CD4-positive, alpha-beta T cell (primary cell): ENCODE measurements at places on chromosomes 7 and 10. TPM values are rescaled to one million over a fixed set of nuclear protein-coding genes. Genes with fewer than 3 reads are reported as not detected.

- no peaks in the 10 kb centered on the region for H3K27me3 ChIP-seq
- H3K4me1 ChIP-seq = no peaks in the 10 kb centered on the region
- DNase-seq = no peak
- H3K36me3 ChIP-seq = peaks cover 26% of the 10 kb centered on the region
- no peak overlapping the region for H3K27ac ChIP-seq
Measured at GRCh38 chr10:102335184-102335583, 60.3 kb upstream of the NFKB2 start.

SPDYE2 gene
- 0.36 TPM for total RNA-seq

DNA sequence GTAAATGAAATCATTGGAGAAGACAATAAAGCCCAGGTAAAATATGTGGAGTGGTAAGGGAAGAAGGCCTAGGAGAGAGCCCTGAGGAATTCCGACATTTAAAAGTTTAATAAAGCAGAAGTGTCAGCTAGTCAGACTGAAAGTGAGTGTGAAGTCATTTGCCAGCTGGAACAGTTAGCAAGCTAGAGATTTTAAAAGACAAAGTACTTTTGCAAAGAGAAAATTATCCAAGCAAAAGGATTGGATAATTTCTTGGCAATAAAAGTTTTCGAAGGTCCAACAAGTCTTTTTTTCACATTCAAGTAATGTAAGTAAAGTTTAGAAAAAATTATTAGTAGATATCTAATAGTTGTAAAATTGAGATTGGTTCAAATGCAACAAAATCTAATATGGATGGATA lies 27.1 kb upstream of the SEMA3C start:
- no peak overlapping the region for H3K4me3 ChIP-seq
- no peaks in the 10 kb centered on the region for H3K36me3 ChIP-seq
- no peak for DNase-seq
- H3K27me3 ChIP-seq = no peaks in the 10 kb centered on the region

DNA sequence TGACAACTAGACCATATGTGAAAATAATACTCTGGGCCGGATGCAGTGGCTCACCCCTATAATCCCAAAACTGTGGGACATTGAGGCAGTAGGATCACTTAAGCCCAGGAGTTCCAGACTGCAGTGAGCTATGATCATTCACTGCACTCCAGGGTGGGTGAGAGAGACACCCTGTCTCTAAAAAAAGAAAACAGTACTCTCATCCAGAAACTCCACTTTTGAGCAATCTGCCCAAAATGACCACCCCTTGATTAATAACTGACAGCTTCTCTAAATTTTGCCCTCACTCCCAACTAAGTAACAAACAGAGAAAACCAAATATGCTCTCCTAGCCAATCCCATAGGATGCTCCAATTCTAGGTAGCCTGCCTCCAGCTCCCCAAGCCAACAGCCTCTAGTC lies 62.5 kb upstream of the AKR1E2 start:
- no peaks in the 10 kb centered on the region for H3K27me3 ChIP-seq
- no peak overlapping the region for H3K27ac ChIP-seq
- DNase-seq = no peak

DNA sequence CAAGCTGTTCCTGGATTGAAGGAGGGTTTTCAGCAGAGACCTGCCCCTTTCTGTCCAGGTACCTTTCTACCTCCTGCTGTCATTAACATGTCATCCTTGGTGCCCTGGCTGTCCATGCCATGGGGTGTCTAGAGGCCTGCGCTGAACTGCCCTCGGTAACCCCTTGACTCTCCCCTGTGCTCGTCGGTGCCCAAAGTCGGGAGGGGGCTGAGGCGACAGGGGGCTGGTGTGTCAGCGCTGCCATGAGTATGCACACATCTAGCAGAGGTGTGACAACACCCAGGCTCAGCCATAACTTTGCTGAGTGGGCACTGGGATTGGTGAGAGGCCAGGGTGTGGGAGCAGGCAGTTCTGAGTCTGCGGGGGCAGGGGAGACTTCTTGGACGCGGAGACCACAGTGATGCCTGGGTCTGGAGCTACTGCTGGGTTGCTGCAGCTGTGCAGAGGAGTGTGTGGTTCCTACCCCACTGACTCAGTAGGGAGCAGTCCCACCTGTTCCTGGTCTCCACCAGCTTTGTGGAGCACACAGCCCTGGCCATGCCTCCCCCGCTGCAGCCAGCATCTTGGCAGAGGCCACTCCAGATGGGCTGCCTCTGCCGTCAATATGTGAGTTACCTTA lies 376.2 kb upstream of the SEMA3C start:
- no peak overlapping the region for H3K27ac ChIP-seq
- DNase-seq = no peak
- H3K4me3 ChIP-seq = no peak overlapping the region
- H3K4me1 ChIP-seq = no peaks in the 10 kb centered on the region
- no peaks in the 10 kb centered on the region for H3K27me3 ChIP-seq

- H3K27ac ChIP-seq = no peak overlapping the region
- H3K4me1 ChIP-seq = peaks cover 7% of the 10 kb centered on the region
- H3K4me3 ChIP-seq = no peak overlapping the region
- no peak for DNase-seq
Measured at GRCh38 chr7:7099584-7100014, 82.7 kb upstream of the C1GALT1 start.

GRCh38 chr10:55641601-55642000 lies 719.5 kb downstream of the ZWINT start:
- no peak for DNase-seq
- H3K4me1 ChIP-seq = no peaks in the 10 kb centered on the region
- no peak overlapping the region for H3K4me3 ChIP-seq
- H3K36me3 ChIP-seq = no peaks in the 10 kb centered on the region
- H3K27ac ChIP-seq = no peak overlapping the region

- no peak overlapping the region for H3K27ac ChIP-seq
- H3K36me3 ChIP-seq = no peaks in the 10 kb centered on the region
- DNase-seq = no peak
Measured at GRCh38 chr10:17033529-17034260, 95.9 kb downstream of the CUBN start.

GRCh38 chr10:132881186-132881920 lies 61.0 kb downstream of the CFAP46 start:
- no peak overlapping the region for H3K27ac ChIP-seq
- no peak overlapping the region for H3K4me3 ChIP-seq
- DNase-seq = no peak
- H3K4me1 ChIP-seq = no peaks in the 10 kb centered on the region
- no peaks in the 10 kb centered on the region for H3K36me3 ChIP-seq
- no peaks in the 10 kb centered on the region for H3K27me3 ChIP-seq

TRPV5 gene
- not detected for total RNA-seq

NEURL1 gene
- 1.1 TPM for total RNA-seq

DNA sequence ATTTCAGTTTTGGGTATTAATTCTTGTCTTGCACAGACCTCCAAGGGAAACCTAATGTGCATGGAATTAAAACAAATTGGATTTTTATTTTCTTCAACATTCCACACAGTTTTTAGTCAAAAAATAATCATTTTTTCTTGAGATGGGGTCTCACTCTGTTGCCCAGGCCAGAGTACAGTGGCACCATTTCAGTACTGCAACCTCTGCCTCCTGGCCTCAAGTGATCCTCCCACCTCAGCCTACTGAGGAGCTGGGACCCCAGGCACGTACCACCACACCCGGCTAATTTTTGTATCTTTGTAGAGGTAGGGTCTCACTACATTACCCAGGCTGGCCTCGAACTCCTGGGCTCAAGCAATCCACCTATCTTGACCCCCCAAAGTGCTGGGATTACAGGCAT lies 4.9 kb downstream of the BAIAP2L1 start:
- H3K4me1 ChIP-seq = peaks cover 6% of the 10 kb centered on the region
- H3K27ac ChIP-seq = no peak overlapping the region
- no peaks in the 10 kb centered on the region for H3K36me3 ChIP-seq
- no peak overlapping the region for H3K4me3 ChIP-seq
- DNase-seq = no peak

DNA sequence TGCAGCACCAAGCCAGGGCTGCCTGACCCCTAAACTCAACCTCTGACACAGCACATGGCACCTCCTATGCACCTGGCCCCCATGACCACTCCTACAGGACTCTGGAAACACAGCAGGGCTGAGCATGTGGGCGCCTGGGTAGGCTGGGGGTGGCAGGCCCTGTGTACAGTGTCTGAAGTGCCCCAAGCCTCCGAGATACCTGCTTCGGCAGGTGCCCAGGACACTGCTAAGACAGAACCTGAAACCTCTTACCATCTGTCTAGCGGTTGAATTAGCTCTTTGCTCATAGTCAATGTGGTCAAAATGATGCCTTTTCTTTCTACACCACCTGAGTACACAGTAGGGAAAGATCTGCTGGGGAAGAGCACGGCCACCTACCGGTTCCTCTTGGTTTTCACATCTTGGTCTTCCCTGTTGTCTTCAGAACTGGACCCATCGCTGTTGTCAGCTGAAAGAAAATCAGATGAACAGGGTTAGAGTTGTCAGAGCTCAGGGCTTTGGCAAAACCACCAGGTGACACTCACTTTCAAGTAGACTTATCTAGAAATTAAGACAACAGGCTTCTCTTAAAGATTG lies 177.4 kb downstream of the TCERG1L start:
- H3K27me3 ChIP-seq = no peaks in the 10 kb centered on the region
- no peaks in the 10 kb centered on the region for H3K36me3 ChIP-seq
- no peak overlapping the region for H3K4me3 ChIP-seq
- no peaks in the 10 kb centered on the region for H3K4me1 ChIP-seq
- H3K27ac ChIP-seq = no peak overlapping the region
- DNase-seq = no peak

DNA sequence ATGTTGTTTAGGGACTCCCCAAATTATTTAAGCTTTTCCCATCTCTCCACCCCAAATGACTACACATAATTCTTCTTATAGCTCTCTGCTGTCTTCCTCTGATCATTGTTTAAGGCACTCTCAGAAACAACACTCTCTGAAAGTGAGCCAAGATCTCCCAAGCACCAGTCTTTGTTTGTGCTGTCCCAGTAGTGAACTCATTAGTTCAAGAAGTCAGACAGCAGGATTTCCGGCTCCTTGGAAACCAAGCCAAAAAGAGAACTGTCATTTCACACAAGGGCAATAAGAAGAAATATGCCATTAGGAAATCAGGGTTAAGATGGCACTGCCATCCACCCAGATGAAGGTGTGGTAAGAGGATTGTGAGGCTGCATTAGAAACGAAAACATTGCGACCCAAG lies 83.1 kb downstream of the FZD1 start:
- no peak overlapping the region for H3K27ac ChIP-seq
- H3K27me3 ChIP-seq = no peaks in the 10 kb centered on the region
- H3K4me1 ChIP-seq = no peaks in the 10 kb centered on the region
- no peak overlapping the region for H3K4me3 ChIP-seq
